ENCODE measurements at places on chromosomes 4 and X. TPM values are rescaled to one million over a fixed set of nuclear protein-coding genes. Genes with fewer than 3 reads are reported as not detected.

GRCh38 chr4:177125656-177126055, 184.0 kb upstream of the NEIL3 start:
- no peaks in the 10 kb centered on the region for H3K36me3 ChIP-seq
- no peak overlapping the region for H3K27ac ChIP-seq
- H3K27me3 ChIP-seq, result no peaks in the 10 kb centered on the region
- no peak for DNase-seq
- H3K4me3 ChIP-seq, result no peak overlapping the region

- no peak overlapping the region for H3K27ac ChIP-seq
- no peaks in the 10 kb centered on the region for H3K36me3 ChIP-seq
- H3K4me3 ChIP-seq, result no peak overlapping the region
Observed at GRCh38 chrX:111254896-111255693, 15.2 kb downstream of the CAPN6 start.

- H3K27ac ChIP-seq, result no peak overlapping the region
- DNase-seq, result no peak
- no peaks in the 10 kb centered on the region for H3K36me3 ChIP-seq
- no peaks in the 10 kb centered on the region for H3K4me1 ChIP-seq
- H3K4me3 ChIP-seq, result no peak overlapping the region
Observed at GRCh38 chr4:98352396-98352795, 91.2 kb downstream of the RAP1GDS1 start.

DNA sequence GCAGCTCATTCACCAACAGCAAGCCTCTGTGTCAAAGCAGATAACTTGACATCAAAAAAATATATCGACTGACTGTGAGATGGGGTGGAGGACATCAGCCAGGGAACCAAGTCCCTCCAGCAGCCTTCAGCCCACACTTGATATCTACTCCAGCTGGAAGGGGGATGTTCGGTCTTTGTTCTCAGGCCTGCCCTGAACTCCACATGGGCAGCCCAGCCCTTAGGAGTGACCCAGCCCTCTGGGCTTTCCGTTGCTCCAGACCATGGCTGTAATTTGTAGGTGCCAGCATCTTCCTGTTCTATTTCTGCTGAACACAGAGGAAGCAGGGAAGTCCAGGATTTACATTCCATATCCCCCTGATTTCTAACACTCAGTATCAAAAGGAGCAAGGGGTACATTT, 17.4 kb downstream of the RASL11B start:
- H3K27me3 ChIP-seq, result no peaks in the 10 kb centered on the region
- H3K4me3 ChIP-seq, result no peak overlapping the region
- H3K4me1 ChIP-seq, result no peaks in the 10 kb centered on the region
- H3K36me3 ChIP-seq, result no peaks in the 10 kb centered on the region
- H3K27ac ChIP-seq, result no peak overlapping the region

GRCh38 chrX:77167993-77168392, 279.2 kb upstream of the FGF16 start:
- no peak for DNase-seq
- H3K27me3 ChIP-seq, result no peaks in the 10 kb centered on the region
- H3K36me3 ChIP-seq, result no peaks in the 10 kb centered on the region
- H3K4me1 ChIP-seq, result no peaks in the 10 kb centered on the region
- H3K27ac ChIP-seq, result no peak overlapping the region

- H3K27me3 ChIP-seq, result no peaks in the 10 kb centered on the region
- no peak overlapping the region for H3K4me3 ChIP-seq
- no peaks in the 10 kb centered on the region for H3K4me1 ChIP-seq
- H3K27ac ChIP-seq, result no peak overlapping the region
- no peak for DNase-seq
Observed at GRCh38 chr4:38846015-38846414, 10.6 kb downstream of the TLR6 start.

GRCh38 chr4:2934813-2935761, 28.1 kb downstream of the NOP14 start:
- peak overlapping the region; percentile 67 for H3K4me3 ChIP-seq
- peaks cover 65% of the 10 kb centered on the region for H3K36me3 ChIP-seq
- H3K4me1 ChIP-seq, result peaks cover 61% of the 10 kb centered on the region

- H3K4me3 ChIP-seq, result no peak overlapping the region
- DNase-seq, result no peak
- H3K36me3 ChIP-seq, result no peaks in the 10 kb centered on the region
- H3K27me3 ChIP-seq, result no peaks in the 10 kb centered on the region
- H3K4me1 ChIP-seq, result no peaks in the 10 kb centered on the region
- no peak overlapping the region for H3K27ac ChIP-seq
Observed at GRCh38 chr4:184310171-184310567, 92.5 kb upstream of the ENPP6 start.

The FGB gene
- not detected for total RNA-seq

The IL3RA gene
- total RNA-seq, result 5.4 TPM

GRCh38 chr4:74038086-74038424, 434 bp downstream of the CXCL3 start:
- H3K4me3 ChIP-seq, result peak overlapping the region; percentile 51
- DNase-seq, result no peak
- no peak overlapping the region for H3K27ac ChIP-seq
- peaks cover 9% of the 10 kb centered on the region for H3K4me1 ChIP-seq

DNA sequence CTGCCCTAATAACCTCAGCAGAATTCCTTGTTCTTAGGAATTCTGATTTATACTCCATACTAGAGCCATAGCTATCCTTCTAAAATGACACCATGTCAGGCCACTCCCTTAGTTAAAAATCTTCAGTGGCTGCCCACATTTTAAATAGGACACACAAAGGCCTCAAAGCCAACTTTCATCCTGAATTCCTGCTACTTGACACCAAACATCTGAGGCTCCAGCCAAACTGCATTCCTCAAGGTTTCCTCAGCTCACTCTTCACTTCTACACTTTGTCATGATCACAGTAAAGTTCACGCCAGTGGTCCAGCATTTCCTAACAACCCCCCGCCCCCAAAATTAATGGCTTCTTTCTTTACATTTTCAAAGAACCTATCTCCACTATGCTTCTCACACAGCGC, 124.3 kb downstream of the ADGRA3 start:
- H3K4me1 ChIP-seq, result no peaks in the 10 kb centered on the region
- H3K4me3 ChIP-seq, result no peak overlapping the region
- H3K27me3 ChIP-seq, result no peaks in the 10 kb centered on the region
- no peaks in the 10 kb centered on the region for H3K36me3 ChIP-seq
- no peak overlapping the region for H3K27ac ChIP-seq

- H3K27me3 ChIP-seq, result peaks cover 3% of the 10 kb centered on the region
- no peaks in the 10 kb centered on the region for H3K36me3 ChIP-seq
- H3K4me3 ChIP-seq, result no peak overlapping the region
- no peaks in the 10 kb centered on the region for H3K4me1 ChIP-seq
- no peak overlapping the region for H3K27ac ChIP-seq
- no peak for DNase-seq
Observed at GRCh38 chrX:78693536-78693935, 34.4 kb upstream of the RTL3 start.

- H3K36me3 ChIP-seq, result no peaks in the 10 kb centered on the region
- no peak overlapping the region for H3K4me3 ChIP-seq
- DNase-seq, result no peak
- H3K27ac ChIP-seq, result no peak overlapping the region
- no peaks in the 10 kb centered on the region for H3K27me3 ChIP-seq
Observed at GRCh38 chrX:150229030-150229429, 134.1 kb upstream of the MAMLD1 start.

DNA sequence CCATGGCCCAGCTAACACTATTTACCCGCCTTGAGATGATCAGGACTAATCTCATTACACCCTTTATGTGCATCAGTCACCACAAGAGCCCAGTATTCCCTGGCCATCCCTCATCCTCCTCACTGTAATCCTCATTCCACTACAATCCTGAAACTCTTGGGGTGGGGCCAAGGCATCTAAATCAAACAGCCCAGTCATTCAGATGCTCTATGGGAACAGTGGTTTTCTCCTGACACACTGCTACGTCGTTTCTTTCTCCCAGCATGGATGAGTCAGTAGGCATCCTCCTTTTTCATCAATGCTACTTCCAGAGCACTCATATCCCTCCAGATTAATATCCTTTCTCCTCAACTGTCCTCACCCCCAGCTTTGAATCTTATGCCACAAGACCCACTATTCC, 5.6 kb downstream of the SDAD1 start:
- H3K27me3 ChIP-seq, result no peaks in the 10 kb centered on the region
- H3K27ac ChIP-seq, result no peak overlapping the region
- no peak for DNase-seq
- H3K36me3 ChIP-seq, result peaks cover 5% of the 10 kb centered on the region

GRCh38 chr4:150280081-150280895, 202.0 kb downstream of the DCLK2 start:
- no peak for DNase-seq
- no peaks in the 10 kb centered on the region for H3K4me1 ChIP-seq
- H3K4me3 ChIP-seq, result no peak overlapping the region

GRCh38 chr4:6032249-6033244, 14.3 kb upstream of the C4orf50 start:
- H3K27ac ChIP-seq, result no peak overlapping the region
- H3K36me3 ChIP-seq, result no peaks in the 10 kb centered on the region
- no peak overlapping the region for H3K4me3 ChIP-seq
- no peak for DNase-seq

The HSFX3 gene
- not detected for total RNA-seq

GRCh38 chr4:172173206-172173605, 360.0 kb downstream of the GALNTL6 start:
- no peaks in the 10 kb centered on the region for H3K27me3 ChIP-seq
- no peaks in the 10 kb centered on the region for H3K4me1 ChIP-seq
- DNase-seq, result no peak
- no peaks in the 10 kb centered on the region for H3K36me3 ChIP-seq
- no peak overlapping the region for H3K27ac ChIP-seq
- no peak overlapping the region for H3K4me3 ChIP-seq

DNA sequence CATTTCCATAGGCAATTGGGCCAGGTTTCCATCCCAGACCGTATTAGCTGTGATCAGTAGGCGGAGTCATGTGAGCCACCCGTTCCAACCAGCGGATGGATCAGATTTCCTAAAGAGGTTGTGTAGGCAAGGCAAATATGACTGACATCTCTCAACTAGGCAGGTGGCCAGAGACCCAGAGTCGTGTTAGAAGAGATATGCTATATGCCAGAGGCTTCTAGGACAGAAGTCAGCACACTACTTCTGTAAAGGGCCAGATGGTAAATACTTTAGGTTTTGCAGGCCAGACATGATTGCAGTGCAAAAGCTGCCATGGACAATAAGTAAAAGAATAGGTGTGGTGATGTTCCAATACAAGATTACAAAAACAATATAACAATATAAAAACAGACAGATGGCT, 788.4 kb downstream of the RPA4 start:
- no peaks in the 10 kb centered on the region for H3K36me3 ChIP-seq
- no peak overlapping the region for H3K27ac ChIP-seq
- no peak overlapping the region for H3K4me3 ChIP-seq
- DNase-seq, result no peak

The GUCY1A1 gene
- 9.3 TPM for total RNA-seq

GRCh38 chrX:11766487-11766886, 8.4 kb downstream of the MSL3 start:
- H3K4me1 ChIP-seq, result no peaks in the 10 kb centered on the region
- H3K27ac ChIP-seq, result no peak overlapping the region
- no peaks in the 10 kb centered on the region for H3K36me3 ChIP-seq

- no peak overlapping the region for H3K4me3 ChIP-seq
- H3K27ac ChIP-seq, result peak overlapping the region; percentile 59
- DNase-seq, result no peak
- peaks cover 29% of the 10 kb centered on the region for H3K4me1 ChIP-seq
- H3K27me3 ChIP-seq, result no peaks in the 10 kb centered on the region
Observed at GRCh38 chrX:53266914-53267313, 14.5 kb downstream of the IQSEC2 start.

DNA sequence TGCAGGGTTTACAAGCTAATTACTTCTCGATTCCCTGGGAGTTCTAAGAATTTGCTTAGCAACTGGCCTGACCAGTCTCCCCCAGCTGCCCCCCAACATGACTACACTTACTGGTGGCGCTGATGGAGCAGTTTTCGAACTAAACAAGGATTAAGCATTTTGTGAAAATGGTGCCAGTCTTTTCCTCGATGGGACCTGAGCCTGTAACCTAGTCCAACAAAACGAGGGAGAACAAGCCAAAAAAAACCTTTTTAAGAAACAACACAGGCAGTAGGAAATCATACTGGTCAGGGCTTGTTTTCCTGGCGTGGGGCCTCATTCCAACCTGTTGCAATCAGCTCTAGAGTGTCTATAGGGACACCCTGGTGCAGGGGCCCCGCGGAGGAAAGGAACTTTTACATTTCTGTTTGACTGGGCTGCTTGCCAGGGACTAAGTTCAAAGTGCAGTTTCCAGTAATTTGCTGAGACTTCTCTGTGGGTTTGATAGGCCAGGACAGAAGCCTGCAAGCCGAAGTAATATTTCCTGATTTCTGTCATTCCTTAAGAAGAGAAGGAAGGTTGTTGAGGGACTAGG, 158.7 kb downstream of the SPRY1 start:
- H3K36me3 ChIP-seq, result no peaks in the 10 kb centered on the region
- H3K4me3 ChIP-seq, result no peak overlapping the region
- peak; percentile 93 for DNase-seq
- no peaks in the 10 kb centered on the region for H3K27me3 ChIP-seq
- H3K27ac ChIP-seq, result peak overlapping the region; percentile 82
- H3K4me1 ChIP-seq, result peaks cover 19% of the 10 kb centered on the region

DNA sequence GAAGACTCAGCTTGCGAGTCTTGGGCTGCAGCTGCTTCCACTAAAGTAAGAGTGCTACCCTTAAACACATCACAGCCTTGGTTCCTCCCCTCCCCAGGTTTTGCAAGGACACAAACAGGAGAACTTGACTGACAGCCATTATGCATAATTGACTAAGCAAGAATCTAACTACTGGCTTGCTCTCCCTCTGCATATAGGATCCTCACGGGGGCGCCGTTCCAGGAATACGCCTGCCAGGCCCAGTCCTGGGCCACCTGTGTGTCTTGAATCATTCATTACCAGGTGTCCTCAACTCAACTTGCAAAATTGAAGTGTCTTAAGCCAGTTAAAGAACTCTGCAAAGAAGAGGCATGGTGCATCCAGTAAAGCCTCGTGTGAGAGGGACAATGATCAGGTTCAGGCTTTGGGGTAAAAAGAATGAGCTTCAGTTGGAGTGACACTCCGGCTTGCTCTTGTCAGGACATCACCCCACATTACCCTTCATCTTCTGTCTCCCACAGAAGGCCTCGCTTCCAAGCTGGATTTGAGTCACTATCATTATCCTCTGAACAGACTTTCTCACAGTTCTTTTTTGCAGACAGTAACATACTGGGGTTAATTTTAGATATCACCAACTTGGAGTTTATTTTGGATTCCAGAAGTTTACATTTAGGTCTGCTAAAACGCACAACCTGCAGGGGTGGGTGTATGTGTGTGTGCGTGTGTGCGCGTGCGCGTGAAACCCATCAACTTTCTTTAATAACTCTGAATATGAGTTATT, 273.5 kb upstream of the HS3ST1 start:
- no peaks in the 10 kb centered on the region for H3K27me3 ChIP-seq
- H3K36me3 ChIP-seq, result no peaks in the 10 kb centered on the region
- no peak overlapping the region for H3K27ac ChIP-seq
- H3K4me3 ChIP-seq, result no peak overlapping the region
- no peaks in the 10 kb centered on the region for H3K4me1 ChIP-seq

- DNase-seq, result no peak
- H3K36me3 ChIP-seq, result no peaks in the 10 kb centered on the region
- no peak overlapping the region for H3K4me3 ChIP-seq
- H3K4me1 ChIP-seq, result no peaks in the 10 kb centered on the region
- H3K27me3 ChIP-seq, result no peaks in the 10 kb centered on the region
Observed at GRCh38 chr4:108988464-108989195, 225.8 kb upstream of the ETNPPL start.

The TRIM61 gene
- total RNA-seq, result not detected

The RGN gene
- not detected for total RNA-seq

The CCNB3 gene
- 0.63 TPM for total RNA-seq
